Activated CD8-positive, alpha-beta memory T cell treated with anti-CD3 and anti-CD28 coated beads for 4 hours (primary cell): ENCODE measurements at places on chromosomes 1 and 21.

GRCh38 chr1:27345272-27345671 lies 3.5 kb downstream of the SYTL1 start:
- DNase-seq, result no peak

DNA sequence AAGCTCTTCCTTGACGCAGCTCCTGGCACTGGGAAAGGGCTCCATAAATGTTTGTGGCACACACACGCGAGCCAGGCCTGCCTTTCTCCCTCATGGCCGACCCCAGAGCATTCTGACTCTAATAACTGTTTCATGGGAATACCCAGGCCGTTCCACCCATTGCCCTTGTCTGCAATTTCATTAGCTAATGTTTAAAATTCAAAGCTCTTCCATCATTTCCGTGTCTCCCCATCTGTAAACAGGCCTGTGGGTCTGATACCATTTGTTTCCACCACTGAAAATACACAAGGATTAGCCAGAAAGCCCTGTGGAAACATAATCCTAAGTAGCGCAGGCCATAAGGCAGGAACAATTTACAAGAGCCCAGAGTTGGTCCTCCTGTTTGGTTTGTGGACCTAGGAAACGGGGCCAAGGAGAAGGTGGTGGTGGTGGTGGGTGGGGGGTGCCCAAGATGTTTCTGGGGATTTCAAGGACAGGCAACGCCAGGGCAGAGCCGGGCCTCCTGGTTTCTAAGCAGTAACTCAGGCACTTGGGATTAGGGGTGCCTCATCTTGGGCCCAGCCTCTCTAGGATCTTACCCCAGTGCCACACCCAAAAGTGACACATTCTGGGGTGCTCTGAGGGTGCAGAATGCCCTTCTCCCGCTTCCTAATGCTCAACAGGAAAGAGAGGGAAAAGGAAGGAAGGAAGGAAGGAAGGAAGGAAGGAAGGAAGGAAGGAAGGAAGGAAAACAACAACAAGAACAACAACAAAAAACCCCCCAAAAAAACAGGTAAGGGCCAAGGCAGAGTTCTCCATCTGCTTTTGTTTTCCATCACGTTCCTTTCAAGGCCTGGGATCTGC lies 79.4 kb downstream of the SSBP3 start:
- DNase-seq, result no peak

- no peak for DNase-seq
Measured at GRCh38 chr1:179529482-179530195, 46.1 kb downstream of the NPHS2 start.

- DNase-seq, result no peak
Measured at GRCh38 chr1:165442053-165442452, 2.9 kb downstream of the RXRG start.

- DNase-seq, result no peak
Measured at GRCh38 chr1:155253797-155254196, 1.5 kb downstream of the ENTREP3 start.

- no peak for DNase-seq
Measured at GRCh38 chr1:7378346-7379130, 392.6 kb upstream of the VAMP3 start.
